ENCODE measurements at places on chromosomes 3 and 15.
A peak's percentile ranks its signal among the peaks of the same experiment; 100 is the strongest.

DNA sequence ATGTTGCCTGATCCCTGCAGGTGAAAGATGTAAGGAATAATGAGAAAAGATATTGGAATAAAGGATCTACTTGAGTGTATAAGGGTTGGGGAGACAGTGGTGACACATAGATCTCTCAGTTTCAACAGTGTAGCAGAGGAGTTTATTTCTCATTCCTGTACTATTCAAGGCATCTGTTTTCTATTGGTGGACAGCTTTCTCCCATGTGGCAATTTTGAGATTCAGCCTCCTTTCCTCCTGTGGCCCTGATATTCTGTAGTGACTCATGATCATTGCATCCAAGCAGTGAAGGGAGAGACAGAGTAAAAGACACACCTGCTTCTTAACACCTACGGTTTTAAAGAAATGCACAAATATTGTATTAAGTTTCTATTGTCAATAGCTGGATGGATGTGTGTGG lies 327.6 kb downstream of the GRM7 start:
- no peak for DNase-seq

DNA sequence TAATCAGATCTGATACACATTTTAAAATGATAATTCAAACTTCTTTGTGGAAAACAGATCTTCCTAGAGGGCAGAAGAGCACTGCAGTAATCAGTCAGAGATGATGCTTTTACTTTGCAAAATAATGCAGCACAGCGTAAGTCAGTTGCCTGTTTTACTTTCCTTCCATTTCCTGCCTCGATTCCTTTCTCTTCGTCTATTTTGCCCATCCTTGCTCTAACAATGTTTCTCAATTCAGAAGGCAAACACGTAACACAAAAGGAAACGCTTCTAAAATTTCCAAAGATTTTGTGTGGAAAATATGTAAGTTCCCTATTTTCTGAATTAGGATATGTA lies 119.9 kb downstream of the P3H2 start:
- no peak for DNase-seq

DNA sequence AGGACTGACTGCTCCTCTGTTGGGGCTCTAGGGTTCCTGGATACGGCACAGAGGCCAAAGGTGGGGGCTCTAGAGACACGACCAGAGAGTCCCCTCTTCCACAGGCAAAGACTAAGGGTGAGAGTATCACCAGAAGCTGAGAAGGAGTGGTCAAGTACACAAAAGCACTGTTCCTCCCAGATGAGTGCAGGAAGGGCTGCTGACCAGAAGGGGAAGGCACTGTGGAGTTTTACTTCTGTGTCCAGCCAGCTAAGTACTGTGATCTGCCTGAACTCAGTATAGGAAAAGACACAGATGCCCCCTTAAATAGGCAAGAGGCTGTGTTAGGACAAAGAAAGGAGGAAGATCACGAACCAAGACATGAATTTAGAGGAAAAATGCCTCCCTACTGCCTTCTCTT lies 11.7 kb downstream of the MRPS11 start:
- DNase-seq, result no peak

DNA sequence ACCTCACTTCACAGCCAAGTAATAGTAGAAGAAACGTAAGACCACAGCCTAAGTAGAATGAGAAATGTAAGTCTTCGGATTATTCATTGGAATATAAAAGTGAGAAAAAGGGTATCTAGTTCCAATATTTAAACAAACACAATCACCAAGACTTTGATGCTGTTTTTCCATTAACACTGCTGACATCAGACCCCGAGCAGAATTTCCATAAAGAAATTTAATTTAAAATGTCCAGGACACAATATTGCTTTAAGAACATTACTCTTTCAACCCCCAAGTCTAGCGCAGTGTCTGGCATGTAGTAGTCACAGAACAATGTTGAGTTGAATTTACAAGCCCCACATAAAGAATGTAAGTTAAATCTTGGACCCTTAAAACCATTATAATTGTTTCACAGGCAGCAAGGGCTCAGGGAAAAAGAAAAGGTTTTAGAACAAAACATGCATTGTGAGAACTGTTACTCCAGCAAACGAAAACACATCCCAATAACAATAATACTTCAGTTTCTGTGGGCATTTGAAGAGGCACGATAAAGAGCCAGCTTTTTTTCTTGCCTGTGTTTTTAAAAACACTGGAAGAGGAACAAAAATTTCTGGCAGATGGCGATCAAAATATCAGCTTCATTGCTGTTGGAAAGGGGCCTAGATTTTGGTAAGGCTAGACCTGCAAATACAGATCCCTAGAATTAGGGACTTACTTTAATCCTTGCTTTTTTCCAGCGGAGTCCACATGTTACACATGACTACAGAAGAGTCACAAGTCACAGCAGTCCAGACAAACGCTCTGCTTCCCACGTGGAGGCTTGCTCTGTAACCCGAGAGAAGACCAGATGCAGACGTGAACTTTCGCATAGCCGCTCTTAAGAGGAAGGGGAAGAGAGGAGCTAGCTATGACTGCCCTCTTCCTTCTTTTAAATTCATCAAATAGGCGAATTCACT lies 77.9 kb upstream of the IGSF10 start:
- DNase-seq, result no peak

GRCh38 chr3:156814295-156814694 lies 11.9 kb upstream of the LEKR1 start:
- no peak for DNase-seq

DNA sequence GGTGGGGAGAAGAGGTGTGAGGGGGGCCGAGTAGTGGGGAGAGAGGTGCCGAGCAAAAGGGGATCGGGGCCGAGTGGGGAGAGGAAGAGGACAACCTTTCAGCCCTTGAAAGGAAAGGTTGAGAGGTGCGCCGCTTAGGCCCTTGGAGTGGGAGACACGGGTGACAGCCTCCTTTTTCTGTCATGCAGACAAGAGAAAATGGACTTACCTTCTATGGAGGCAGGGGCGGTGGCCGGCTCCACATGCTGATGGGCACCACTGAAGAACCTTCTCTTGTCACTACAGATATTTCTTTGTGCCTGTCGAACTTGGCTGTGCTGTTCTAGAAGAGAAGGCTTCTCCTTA lies 421 bp downstream of the KLHL18 start:
- DNase-seq, result no peak

DNA sequence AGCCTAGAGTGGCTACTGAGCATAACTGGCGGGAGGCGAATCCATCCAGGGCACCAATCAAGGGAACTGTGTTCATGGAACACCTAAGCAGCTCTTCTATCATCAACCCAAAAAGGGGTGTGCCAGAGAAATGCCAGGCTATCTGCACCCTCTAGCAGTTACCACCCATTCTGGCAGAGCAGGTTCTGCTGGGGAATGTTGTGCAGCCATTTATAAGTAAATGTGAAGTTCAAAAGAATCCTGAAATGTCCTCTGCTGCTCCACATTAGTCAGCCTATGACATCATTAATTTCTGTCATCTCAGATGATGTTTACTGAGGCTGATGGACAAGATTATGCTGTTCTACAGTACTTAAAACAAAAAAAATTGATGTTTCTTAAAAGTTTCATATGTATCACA lies 7.7 kb downstream of the SKIC8 start:
- DNase-seq, result no peak

DNA sequence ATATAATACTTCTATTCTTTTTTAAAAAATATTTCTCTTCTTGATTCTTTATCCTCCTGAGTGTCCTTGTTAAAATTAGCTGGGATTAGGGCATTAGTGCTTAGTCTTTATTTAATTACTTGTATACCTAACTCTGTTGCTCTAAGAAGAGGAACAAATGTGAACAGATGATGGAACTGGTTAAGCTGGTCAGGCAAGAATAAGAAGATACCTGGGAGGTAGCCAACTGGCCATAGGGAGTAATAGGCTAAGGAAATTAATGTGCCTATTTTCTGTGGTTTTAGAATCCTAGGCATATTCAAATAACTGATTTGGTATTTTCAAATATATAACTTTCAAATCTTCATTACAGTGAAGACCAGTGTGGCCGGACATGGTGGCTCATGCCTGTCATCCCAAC lies 54.4 kb downstream of the EIF3J start:
- no peak for DNase-seq

DNA sequence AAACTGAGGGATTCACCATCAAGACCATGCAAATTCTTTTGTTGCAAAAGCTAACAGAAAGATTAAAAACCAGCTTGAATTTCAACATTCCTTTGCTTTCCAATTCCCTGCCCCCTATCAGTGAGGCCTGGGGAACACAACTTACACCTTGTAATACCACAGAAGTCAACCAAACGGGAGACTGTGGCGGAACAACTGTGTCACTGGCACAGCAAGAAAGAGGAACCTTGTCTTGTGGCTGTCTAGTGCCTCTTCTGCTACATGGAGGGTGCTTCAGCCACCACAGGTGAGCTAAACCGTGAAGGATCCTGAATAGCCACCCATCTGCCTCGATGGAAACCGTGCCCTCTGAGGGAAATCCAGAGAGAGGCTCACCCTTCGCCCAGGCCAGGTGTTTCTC lies 11.4 kb downstream of the CCDC12 start:
- no peak for DNase-seq

- no peak for DNase-seq
These were observed 2.0 kb upstream of the CLDN16 start for GRCh38 chr3:190385731-190386688.

DNA sequence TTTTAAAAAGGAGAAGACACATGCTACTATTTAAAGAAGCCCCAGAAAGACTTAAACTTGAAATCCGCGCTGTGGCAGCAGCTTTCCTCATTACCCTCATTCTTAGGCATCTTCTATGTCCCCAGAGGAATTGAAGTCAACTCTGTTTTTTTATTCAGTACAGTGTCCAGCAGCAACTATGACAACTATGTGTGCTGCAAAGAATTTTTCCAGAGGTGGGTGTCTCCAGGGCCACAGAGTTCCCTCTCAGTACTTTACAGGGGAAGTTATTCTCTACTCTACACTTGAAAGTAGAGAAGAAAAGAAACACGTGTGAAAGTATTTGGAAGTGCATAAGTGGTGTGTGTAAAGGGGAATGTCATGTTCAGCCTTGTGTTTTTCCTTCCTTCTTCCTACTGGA lies 32.0 kb downstream of the GATM start:
- no peak for DNase-seq

GRCh38 chr15:83127547-83128150 lies 20.2 kb downstream of the TM6SF1 start:
- DNase-seq, result no peak

GRCh38 chr3:129560269-129560787 lies 17.4 kb downstream of the H1-8 start:
- DNase-seq, result no peak

DNA sequence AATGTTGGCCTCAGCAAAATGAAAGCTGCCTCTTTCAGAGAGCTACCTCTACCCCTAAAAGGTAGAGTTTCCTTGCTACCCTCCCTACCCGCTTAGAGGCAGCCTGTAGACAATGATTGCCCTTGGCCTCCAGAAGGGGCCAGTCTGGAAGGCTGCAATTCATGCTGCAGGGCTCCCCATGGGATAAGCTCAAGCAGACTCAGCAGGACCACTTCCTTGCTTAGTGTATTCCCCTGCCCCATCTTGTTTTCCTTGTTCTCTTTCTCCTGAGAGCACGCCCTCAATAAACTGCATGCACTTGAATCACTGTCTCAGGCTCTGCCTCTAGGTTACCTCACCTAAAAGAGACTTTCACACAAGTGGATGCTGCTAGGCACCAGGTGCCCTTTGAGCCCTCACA lies 134.0 kb upstream of the CTNNB1 start:
- no peak for DNase-seq

GRCh38 chr3:45343947-45344346 lies 44.4 kb upstream of the LARS2 start:
- no peak for DNase-seq

- no peak for DNase-seq
These were observed 67.6 kb upstream of the PLCL2 start for GRCh38 chr3:16817197-16817596.

DNA sequence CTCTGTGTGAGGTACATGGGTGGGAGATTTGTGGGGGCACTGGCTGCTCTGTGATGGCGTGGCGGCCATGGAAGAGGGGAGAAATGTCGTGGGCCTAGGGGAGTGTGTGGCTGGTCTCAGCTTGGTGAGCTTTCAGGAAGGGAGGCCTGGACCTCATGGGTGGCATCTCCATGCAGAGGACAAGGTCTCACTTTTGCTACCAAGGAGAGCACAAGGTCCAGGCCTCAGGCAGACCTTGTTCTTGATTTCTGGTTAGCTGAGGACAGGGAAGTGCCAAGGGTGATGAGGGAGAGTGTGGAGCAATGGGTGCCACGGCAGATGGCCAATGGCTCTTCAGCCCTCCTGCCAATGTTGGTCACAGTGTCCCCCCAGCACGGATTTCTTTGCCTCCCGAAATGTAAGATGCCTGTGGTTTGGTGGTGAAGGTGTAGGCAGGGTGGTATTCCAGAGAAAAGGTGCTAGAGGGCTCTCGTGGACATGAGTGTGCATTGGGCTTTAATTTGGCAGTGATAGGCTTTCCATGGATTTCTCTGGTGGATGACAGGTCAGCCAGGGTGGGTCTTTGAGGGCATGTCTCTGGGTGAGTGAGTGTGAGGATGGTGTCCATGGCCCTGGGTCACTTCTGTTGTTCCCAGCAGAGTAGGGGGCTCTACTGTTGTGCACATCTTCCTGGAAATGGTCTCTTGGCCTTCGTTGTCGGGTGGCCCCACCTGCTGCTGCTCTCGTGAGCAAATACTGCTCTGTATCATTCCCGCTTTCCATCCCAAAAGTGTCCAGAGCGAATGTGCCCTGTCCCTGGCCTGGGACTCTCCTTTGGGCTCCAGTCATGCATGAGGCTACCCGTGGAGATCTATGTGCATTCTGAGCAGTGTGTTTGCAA lies 108.0 kb downstream of the SNRPN start:
- DNase-seq, result peak; percentile 19

- DNase-seq, result no peak
These were observed 28.8 kb upstream of the RYK start for GRCh38 chr3:134279466-134279865.

DNA sequence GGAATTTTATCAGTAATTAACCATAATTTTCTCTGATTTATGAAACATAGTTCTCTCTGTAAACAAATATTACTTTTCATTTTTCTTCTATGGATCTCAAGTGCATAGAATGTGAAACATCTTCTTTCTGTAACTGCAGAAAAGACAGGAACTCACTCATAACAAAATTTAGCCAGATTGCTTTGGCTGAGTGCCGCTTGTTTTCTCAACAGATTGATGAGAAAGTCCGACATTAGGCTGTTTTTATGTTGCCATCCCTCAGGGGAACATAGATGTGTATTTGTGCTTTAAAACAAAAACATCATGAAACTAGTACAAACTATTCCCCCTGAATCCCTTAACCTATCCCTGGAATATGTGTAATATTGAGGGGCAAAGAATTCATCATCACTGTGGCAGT lies 154.2 kb downstream of the B3GALNT1 start:
- no peak for DNase-seq

DNA sequence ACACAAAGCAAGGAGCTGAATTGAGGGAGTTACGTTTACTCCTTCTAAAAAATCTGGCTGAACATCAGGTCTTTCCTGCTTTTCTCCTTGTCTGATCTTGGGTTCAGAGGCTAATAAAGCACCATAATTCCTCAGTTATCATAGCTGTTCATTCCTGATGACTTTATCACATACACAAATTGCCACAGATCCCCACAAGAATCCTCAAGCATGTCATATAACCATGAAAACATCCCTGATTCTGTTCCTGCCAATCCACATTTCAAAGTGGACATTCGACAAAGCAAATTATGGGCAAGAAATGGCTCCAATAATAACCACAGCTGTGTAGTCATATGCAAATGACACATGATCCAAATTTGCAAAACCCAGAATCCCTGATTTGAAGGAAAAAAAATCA lies 321.3 kb downstream of the MEX3B start:
- DNase-seq, result no peak
